ENCODE measurements at places on chromosomes 1 and 21.

- DNase-seq: no peak
Observed at GRCh38 chr21:42959728-42960127, 14.6 kb upstream of the PKNOX1 start.

- no peak for DNase-seq
Observed at GRCh38 chr1:104797982-104798381, 1048.3 kb downstream of the AMY1C start.

GRCh38 chr1:205226868-205227583 is 720 bp upstream of the TMCC2 start:
- no peak for DNase-seq

DNA sequence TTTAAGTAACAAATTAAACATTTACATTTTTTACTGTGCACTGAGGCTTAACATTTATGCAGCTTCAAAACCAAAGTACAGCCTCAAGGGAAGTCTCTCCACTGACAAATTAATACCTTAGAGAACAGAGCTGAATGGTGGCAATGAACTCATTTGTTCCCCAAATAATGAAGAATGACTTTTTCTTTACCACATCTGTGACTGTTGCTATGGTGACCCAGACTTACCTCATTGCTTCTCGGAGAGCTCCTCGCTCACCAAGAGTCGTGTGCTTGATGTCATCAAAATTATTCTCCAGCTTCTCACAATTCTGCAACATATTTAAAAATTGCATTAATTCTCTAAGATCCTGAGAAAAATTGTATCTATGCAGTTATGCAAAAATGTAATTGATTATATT is 92.9 kb downstream of the DPYD start:
- no peak for DNase-seq

DNA sequence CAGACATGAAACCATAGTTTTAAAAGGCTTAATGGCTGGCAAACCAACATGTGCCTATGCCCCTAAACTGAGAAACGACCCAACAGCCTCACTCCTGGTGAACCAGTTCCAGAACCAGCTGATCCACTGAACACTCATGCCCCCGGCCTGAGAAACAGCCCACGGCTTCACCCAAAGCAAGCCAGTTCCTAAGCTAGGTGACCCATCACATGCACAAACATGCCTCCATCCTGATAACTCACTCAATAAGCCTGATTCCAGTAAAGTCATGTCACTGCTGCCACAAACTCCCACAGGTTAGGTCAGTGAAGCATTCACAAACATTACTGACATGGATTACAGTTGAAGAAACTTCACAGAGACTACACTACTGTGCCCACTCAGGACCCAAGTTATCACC is 161.6 kb downstream of the USH2A start:
- no peak for DNase-seq

DNA sequence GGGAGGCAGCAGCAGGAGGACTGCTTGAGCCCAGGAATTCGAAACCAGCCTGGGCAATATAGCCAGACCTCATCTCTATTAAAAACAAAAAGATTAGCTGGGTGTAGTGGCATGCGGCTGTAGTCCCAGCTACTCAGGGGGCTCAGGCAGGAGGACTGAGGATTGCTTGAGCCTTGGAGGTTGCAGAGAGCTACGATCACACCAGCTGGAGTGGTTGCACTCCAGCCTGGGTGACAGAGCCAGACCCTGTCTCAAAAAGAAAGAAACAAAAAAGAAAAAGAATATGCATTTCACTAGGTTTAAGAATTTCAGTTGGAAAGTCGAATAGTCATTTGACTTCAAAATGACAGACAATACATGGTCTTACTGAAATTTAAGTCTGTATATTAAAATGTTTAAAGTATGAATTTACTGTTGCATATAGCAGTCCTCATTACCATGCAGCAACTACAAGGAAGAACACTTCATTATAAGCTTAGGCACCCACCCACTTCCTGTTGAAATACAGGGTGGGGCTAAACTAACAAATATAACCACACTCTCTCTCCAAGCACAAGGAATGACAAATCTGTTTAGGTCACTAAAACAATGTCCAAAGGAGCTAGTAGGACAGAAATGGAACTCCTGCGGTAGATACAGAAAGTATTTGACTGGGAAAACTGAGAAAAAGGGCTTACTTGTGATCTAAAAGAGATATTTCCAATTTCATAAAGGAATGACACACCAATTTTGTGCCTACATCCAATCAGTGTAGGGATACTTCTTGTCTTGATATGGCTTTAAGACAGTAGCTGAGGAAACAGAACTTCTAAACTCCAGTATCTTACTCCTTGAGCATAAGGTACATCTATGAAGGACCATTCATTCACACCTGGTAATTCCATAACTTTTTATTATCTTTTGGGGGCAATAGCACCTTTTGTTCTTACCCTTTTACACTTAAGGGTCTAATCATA is 44.1 kb downstream of the GPR3 start:
- DNase-seq: no peak

- DNase-seq: no peak
Observed at GRCh38 chr1:16143566-16144324, 12.1 kb downstream of the EPHA2 start.

DNA sequence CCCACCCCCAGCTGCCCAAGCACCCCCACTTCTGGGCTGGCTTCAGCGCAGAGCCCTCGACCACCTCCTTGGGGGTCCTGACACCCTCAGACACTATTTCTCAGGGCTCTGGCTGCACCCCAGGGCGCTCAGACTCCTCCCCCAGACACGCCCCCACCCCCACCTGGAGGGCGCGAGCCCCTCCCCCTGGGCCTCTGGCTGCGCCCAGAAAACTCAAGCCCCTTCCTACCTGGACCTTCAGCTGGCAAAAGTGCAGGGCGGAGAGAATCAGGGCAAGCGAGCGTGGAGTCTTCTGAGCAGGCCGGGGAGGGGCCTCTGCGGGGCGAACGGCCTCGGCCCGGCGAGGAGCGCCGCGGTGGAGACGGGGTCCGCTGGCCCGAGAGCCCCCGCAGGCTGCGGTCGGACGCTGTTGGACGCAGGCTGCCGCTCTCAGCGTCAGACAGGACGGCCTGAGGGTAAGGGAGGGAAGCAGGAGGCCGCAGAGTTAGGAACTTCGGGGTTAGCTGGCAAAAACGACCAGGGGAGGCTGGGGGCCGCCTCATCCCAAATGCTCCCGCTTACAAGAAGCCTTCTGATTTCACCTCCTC is 17.4 kb upstream of the NBPF1 start:
- DNase-seq: no peak

DNA sequence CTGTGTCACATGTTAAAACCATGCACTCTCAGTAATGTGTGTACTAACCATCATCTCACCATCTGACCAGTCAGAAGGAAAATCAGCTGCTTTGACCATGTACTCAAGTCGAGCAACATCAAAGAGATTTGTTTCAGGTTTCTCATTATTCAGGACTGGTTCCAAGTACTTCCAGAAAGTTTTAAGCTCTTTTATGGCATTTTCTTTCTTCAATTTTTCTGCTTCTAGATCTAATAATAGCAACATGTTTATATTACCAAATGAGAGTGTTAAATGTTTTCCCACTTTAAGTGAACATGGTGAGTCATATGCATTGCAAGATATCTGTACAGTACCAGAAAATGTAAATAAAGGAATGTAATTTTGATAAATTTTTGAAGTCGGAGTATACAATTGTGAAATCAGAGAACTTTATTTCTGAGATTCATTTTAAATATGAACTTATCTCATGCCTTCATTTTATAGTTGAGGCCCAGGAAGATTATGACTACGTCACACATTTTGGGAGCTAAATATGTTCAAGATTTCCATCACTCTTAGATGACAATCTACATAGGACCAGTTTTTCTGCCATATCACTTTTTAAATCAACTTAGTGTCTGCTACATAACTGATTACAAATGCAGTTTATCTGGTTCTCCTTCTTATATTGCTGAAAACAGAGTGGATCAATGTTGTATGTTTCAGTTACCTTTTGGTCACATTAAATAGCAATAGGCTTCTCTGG is 87.2 kb downstream of the SPAG17 start:
- no peak for DNase-seq

- peak; percentile 12 for DNase-seq
Observed at GRCh38 chr1:2821966-2822620, 20.6 kb upstream of the TTC34 start.

DNA sequence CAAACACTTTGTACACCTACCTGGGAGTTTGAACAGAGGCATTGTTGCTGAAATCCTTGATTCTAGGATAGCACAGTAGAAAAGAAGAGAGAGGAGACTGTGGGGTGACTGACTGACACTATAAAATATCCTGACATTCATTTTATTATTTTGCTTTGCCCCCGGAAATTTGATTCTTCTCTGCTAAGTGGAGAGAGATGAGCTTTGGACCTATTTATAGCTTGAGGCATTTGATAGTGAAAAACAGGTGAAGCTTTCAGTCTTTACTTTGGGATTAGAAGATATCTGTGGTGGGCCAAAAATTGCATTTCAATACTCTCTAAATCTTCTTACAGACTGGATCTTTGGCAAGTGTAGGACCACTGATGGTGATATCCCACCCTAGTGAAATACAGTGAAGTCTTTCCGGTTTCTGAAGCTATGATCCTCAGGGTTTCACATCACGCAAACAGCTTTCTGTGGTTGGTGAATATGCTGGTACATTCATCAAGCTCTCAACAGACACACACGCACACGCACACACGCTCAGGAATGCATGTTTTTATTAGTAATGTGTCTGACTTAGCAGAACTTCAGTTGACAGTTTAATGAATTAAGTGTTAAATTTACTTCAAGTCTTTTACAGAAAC is at the start of gene AMPD1:
Gene AMPD1, minus strand, starts transcription at position 117 of the 629 bp plus-strand sequence. Its CDS starts 75 bp downstream, at position 42.
- no peak for DNase-seq

- DNase-seq: no peak
Observed at GRCh38 chr1:188906921-188907641, 1570.6 kb downstream of the BRINP3 start.

DNA sequence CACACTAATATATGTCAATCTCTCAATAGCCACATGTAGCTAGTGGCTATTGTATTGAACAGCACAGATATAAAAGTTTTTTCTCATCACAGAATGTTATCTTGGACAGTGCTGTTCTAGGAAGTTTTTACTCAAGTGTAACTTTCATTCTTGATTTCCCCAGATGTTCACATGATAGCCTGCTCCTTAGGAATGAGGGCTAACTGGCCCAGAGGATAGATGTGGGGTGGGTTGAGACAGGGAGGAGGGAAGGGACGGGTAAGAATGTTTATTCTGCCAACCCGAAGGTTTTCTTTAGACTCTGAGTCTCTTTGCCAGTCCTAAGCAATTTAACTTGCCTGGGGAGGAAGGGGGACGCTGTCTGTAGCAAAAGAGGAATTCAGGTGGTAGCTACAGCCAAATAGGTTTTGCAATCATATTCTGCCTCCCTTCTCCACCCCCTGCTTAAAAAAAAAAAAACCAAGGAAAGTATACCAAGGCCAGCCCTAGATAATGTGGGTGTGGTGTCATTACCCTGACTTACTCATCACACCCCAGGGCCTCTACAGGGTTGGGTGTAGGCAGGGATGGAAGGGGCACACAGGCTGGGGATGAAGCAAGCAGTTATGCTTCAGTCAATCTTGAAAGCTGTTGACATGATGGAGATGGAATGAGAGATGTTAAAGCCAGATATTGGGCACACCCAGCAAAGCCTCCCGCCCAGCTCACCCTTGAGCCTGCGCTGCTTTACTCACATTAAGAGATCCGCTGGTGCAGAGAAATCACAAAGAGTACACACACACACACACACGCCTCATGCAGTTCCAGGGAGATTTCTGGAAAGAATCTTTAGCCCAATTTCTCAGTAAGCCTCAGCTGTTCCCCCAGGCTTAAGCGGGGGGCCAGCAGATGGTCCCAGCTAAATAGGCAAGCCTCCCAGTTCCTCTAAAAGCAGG is 59.9 kb downstream of the PLXNA2 start:
- DNase-seq: no peak

GRCh38 chr1:201468501-201468843 is 516 bp downstream of the PHLDA3 start:
- no peak for DNase-seq

DNA sequence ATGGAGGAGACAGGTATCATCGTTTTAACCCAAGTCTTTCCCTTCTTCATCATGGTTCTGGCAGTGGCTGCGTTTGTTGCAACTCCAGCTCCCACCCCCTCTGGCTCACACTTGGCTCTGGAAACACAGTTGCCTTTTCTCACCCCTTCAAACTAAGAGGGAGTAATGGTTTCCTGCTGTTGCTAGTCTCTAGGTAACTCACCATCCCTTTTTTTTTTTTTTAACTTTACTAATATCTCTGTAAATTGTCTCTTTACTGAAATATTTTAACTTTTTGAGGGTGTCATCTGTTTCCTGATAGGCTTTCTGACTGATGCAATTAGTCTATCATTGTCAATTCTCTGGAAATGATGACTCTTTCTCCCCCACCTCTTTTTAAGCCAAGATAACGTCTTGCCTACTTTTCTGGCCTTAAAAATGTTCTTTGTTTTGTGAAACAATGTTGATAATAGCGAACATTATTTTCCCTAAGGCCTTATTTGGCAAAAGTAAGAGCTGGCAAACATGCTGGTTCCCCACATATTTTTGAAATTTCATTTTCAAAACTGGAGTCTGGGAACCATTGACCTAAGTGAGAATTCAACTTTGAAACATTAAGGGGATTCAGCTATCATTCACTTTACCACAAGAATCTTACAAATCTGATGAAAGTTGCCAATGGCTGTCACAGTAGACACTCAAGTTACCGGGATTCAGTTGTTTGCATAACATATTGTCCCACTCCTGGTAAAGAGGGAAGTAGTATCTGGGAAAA is 85.3 kb downstream of the LEPR start:
- DNase-seq: no peak

DNA sequence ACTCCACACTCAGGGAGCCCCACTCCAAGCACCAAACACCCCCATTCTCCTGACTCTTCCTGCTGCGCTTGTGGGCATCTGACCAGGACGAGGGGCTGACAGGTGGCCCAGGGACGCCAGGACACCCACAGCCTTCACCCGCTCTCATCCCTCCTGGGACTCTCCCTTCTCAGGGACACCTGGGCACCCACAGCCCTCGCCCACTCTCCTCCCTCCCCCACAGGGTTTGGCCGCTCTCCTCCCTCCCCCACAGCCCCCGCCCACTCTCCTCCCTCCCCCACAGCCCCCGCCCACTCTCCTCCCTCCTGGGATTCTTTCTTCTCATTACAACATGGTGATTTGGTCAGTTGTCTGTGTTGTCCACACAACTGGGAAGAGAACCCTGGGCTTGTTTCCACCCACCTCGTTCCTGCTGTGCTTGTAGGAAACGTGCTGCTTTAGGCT is 43.4 kb downstream of the PRDM15 start:
- no peak for DNase-seq

DNA sequence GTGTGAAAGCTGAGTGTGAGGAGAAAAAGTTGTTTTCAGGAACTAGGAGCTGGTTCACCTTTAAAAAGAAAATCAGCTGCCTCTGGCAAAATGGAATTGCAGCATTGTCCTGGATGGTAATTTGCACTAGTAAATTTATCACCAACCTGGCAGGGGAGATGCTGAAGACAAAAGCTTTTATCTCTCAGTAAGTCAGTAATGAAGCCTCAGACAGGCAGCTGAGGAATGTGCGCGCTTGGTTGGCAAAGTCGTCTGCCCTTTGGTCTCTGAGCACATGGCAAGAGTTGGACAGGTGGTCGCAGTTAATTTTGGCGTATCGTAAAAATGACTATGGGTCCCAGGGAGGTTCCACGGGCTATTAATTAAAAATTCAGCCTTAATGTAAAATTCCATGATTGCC is 131.9 kb downstream of the BACH1 start:
- no peak for DNase-seq

Data from activated T-helper 1 cell treated with Interleukin-2 at 50 U/mL for 16 hours (primary cell).